ENCODE measurements at places on chromosomes 3 and 15.

DNA sequence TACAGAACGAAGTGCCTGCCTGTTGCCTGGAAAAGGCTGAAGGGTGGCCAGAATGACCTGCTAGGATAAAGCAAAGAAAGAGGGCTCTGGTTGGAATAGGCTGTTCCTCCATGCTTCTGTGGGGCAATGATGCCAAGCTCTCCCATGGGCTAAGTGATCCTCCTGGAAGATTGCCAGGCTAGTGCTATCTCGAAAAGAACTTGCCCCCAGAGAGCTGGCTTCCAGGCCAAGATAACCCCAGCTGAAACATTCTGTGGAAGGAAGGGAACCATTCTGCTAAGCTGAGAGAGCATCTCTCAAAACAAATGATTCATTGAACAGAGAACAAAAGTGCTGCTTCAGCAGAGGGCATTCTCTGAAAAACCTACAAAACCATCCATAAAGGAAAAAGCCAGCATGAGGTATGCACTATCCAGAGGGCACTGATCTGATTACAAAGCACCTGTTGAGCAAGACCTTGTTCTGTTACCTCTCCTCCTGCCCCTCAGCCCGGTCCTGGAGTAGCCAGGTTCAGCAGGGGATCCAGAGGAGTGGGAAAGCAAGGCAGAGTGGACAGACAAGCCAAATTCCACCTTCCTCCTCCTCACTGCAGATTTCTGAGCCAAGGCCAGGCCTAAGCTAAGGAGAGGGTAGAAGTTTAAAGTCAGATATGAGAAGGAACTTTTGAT lies 31.9 kb upstream of the SPRED1 start:
- no peak for DNase-seq

DNA sequence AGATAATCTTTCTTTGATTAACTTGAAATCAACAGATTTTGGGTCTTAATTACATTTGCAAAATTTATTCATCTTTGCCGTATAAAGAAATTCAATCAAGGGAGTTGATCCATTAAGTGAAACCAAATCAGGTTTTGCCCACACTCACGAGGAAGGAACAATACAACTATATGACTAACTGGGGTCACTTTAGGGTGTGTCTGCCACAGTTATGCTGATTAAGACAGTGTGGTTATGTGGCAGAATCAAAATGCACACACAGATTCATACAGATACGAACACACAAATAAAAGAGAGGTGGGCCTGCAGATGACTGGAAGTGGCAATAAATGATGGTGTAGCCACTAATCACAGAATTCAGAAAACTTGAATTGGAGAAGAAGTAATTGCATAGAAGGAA lies 543.5 kb downstream of the GABRG3 start:
- no peak for DNase-seq

DNA sequence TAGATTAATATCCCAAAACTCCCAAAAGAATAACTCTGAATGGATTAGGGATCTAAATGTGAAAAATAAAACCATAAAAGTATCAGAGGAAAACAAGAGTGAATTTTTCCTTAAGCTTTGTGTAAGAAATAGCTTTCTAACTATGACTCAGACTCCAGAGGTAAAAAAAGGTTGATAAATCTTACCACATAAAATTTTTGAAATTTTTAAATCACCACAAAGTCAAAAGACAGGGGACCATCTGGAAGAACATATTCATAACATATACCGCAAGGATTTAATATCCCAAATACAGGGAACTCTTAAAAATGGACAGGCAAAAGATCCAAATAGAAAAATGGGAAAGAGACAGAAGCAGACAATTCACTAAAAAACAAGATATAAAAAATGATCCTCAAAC lies 145.0 kb downstream of the ARNT2 start:
- peak; percentile 45 for DNase-seq

DNA sequence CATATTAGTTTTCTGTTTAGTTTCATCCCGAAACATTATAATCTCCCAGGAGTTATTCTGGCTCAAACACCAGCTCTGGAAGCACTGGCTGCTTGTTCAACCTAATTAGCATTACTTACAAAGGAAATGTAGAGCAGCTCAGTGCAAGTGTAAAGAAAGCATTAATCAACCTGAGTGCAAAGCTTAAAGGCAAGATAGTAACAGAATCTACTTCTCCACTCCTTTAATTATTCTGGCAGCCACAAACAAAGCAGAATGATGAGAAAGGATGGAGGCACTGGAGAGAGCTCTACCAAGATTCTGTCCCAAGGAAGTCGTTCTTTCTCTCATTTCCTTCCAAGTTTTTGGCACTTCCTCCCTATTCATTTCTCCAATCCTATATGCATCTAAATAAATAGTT lies 1384.0 kb downstream of the ZPLD1 start:
- no peak for DNase-seq

DNA sequence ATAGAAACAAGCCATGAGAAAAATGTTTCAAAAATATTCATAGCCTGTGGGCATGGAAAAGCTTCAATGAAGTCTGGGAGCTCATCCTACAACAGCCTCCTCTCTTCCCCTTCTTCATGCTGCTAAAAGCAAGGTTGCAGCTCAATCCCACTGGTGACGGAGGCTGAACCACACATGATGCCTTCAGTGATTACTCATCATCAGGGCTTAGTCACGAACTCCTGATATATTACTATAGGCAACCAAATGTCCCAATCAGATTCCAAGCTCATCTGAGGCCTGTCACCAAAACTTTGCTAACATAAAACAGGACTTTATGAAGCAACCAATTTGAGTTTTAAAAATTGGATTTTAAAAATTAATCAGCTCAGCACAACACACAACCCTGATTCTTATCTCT lies 24.0 kb upstream of the SLC24A5 start:
- peak; percentile 35 for DNase-seq

DNA sequence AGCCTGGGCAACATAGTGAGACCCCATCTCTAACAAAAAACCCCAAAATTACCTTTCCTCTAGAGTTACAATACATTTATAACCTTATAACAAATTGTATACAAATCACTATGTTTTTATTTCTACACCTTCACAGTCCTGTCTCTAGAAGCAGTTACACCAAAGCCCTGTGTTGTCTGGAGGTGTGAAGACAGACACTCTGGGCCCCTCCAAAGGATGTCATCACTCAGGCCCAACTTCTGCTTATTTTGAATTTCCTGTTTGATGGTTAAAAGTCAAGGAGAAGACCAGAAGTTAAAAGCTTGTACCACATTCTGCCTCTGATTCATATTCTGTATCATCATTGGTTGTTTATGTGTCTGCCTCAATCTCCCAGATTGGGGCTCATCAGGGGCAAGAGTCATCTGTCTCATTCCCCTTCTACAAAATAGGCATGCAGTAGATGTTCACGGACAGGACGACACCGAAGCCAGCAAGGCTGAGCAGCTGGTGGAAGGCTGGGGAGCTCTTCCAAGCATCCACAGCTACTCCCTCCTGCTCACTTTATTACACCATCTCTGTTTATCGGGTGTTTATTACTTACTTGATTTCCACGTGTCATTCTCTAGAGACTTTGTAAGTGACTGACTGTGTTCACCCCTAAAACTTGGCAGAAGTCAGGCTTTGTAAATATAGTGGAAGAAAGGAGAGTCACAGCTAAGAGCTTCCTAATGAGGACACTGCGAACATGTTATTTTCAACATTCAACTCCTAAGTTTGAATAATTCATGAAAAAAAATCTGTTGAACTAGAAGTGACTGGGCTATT lies 136.8 kb upstream of the ANKRD28 start:
- DNase-seq, result no peak

DNA sequence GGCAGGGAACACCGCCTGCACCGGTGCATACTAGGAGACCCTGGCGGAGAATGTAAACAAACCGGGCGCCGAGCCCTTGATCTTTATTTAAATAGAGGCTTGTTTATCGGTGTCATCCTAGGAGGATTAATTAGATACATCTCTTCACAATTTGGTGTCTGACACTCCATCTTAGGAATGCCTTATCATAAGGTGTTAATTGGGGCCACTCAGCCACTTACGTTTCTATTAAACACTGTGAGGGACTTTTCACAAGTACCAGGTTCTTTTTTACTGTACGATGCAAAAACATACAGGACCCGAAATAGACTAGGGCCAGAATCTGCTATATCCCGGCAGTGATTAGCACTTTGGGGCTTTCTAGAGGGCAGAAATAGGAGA lies 8.0 kb downstream of the EOMES start:
- DNase-seq, result no peak

GRCh38 chr15:83435202-83435601 lies 11.9 kb upstream of the SH3GL3 start:
- DNase-seq, result no peak

DNA sequence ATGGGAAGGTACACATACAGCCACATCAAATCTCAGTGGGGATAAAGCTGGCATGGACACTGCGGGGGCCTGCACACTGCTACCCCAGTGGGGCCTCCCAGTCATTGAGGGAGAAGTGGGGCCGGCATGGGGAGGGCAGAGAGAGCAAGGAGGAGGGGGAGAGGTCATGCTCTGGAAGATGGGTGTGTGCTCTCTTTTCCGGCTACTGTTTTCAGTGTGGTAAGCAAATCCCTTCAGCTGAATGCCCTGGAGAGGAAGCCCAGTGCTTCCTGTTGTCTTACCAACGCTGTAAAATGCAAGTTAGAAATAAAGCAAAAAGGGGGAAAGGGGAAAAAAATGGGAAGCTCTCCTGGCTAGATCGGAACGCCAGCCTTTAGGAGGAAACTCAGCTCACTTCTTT lies 30.8 kb downstream of the NRROS start:
- DNase-seq, result no peak

- DNase-seq, result no peak
These were observed 112.7 kb downstream of the STAC start for GRCh38 chr3:36493051-36493450.

- no peak for DNase-seq
These were observed 79.0 kb upstream of the DCLK3 start for GRCh38 chr3:36843065-36844051.

DNA sequence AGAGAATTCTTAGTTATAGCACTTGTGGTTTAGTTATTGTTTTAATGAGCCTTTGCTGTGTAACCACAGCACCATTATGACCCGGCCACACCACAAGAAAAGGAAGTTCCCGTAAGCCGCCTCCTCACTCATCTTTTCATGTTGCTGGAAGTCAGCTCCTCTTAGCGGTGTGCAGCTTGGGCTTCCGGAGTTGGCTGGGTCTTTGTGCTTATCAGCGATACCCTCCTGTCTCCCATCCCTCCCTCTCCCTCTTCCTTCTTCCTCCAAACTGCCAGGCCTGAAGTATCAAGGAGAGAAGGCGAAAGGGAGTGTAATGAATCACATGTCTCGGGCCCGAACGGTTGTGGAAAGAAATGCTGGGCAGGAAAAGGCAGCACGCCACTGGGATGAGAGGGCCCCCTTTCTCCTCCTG lies 353.5 kb downstream of the MCTP2 start:
- DNase-seq, result no peak

DNA sequence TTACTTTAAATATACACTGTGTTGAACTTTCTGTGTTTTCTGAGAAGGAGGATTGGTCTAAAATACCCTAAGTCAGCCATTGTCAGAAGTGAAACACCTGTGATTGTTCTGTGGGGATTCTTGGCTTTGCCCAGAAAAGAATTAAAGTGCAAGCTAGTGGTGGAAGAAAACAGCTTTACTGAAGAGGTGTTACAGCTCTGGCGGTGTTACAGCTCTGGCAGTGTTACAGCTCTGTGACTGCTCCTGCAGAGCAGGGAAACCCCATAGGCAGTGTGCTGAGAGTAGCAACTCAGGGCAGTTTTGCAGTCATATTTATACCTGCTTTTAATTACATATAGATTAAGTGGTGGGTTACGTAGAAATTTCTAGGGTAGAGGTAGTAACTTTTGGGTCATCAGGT lies 66.6 kb downstream of the C3orf20 start:
- no peak for DNase-seq

DNA sequence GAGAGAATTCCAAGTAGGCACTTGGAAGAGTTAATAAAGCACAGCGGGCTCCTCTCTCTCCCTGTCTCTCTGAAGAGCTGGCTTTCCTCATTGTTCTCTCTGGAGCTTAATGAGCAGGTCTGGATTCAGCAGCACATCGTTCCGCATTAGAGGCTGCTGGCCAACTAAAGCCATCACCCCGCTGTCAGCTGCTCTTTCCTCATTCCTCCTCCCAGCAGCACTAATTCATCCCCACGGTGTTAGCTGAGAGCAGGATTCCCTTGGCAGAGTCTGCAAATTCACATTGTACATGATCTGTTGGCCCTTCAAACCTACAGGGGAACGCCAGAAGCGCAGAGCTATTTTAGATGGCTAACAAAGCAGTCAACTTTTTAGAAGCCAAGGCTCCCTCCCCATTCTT lies 44.2 kb downstream of the SGO1 start:
- DNase-seq, result no peak

DNA sequence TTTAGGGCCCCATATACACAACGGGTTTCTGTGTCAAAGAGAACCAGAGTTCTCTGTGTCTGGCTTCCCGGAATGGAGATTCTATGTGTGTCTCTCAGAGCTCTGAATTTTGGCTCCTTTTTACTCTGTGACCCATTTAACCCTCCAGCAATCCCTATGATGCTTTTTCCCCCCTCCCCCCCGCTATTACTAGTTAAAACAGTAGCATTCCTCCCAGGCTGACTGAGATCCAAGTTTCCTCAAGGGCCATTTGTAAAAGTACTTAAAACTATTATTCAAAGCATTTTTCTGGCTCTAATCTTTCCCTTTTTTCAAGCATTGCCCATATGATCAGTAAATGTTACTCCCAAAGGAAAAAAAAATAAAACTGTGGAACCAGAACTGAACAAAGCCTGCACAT lies 6.6 kb upstream of the STAC start:
- DNase-seq, result no peak

GRCh38 chr3:70531063-70531657 lies 218.7 kb upstream of the MDFIC2 start:
- DNase-seq, result no peak

GRCh38 chr3:109339714-109340648 lies 2.6 kb upstream of the DPPA4 start:
- DNase-seq, result no peak

DNA sequence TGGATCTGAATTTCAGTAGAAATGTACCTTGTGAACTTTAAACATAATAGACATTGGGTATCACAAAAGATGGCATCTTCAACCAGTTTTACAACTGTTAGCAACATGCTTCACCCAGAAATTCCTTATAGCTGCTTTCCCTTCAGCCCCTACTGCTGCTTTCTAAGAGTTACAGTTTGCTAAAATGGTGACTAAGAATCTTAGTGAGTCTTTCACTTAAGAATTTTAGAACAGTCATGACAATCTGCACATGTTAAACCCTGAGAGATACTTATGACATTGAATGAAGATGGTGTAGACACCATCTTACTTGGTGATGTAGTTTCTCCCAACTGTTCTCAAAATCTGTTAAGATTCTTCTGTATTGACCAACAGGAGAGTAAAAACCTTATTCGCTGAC lies 129.7 kb upstream of the UBE2E1 start:
- DNase-seq, result no peak

GRCh38 chr3:182914341-182914740 lies 66.0 kb downstream of the DCUN1D1 start:
- peak; percentile 14 for DNase-seq

DNA sequence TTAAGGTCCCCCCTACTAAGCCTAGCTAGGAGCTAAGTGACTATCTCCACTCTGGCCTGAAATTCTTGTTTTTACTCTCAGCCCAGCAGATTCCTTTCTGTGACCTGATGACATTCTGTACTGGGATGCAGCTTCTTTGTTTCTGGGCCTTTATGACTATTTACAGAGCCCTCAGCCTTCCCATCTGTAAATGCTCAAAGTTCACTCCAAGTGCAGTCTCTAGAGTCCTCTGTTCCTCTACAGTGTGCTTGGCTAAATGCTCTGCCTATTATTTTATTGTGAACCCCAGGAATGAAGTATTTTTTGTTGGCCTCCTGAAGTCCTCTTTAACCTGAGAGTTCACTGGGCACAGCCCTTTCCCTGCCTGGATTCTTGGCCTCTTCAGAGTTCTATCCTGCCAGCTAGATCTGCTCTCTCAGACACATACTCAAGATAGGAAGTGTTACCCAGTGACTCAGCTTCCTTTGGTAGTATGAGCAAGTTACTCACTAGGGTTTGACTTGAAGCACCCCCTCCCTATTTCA lies 278.1 kb upstream of the P2RY1 start:
- no peak for DNase-seq

Measured in AG09309 (cell line).